ENCODE measurements at places on chromosomes 4 and X.

GRCh38 chr4:7803992-7804755 is 135.5 kb downstream of the AFAP1 start:
- DNase-seq, result peak; percentile 85

- DNase-seq, result no peak
These were observed 4.7 kb upstream of the GPR143 start for GRCh38 chrX:9770319-9770718.

- DNase-seq, result no peak
These were observed 53.2 kb downstream of the TSPAN5 start for GRCh38 chr4:98605216-98605615.

DNA sequence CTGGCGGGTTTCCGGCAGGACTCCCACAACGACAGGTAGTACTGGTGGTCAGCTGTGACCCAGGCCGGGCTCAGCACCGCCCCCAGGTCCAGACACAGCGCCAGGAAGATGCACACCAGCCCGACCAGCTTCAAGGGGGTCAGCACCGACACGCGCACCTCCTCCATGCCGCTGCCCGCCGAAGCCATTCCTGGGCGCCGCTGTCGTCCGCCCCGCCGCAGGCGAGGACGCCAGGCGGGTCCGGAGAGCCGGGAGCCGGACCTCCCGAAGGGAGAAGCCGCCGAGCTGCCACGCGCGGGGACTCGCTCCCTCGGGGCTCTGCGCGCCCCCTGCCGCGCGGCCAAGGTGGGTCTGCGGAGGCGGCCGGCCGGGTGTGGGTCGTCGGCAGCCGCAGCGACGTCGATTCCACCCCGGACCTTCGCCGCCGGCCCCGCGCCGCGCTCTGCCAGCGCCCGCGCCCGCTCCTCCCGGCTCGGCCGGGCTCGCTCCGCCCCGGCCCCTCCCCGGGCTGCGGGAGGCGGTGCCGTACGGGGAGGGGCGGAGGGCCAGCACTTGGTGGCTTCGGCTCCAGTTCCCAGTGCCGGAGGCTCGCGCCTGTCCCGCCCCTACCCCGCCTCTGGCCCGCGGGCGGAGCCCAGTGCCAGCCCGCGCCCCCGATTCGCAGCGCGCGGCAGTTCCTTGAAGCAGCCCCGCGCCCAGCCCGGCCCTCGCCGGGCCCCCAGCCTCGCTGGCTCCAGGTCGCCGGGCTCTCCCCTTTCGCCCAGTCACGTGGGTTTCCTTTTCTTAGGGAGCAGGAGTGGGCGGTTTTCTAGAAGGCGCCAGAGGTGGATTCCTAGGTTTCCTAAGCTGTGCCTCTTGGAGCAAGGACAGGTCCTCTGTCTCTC is at the start of gene TMEM47:
Gene TMEM47, minus strand, starts transcription at position 444 of the 884 bp plus-strand sequence. Its CDS starts 256 bp downstream, at position 188.
- DNase-seq, result peak; percentile 82

- DNase-seq, result no peak
These were observed 207.3 kb upstream of the CXorf51B start for GRCh38 chrX:146602246-146602645.

- DNase-seq, result no peak
These were observed 173.7 kb downstream of the PABPC4L start for GRCh38 chr4:134027931-134028330.

DNA sequence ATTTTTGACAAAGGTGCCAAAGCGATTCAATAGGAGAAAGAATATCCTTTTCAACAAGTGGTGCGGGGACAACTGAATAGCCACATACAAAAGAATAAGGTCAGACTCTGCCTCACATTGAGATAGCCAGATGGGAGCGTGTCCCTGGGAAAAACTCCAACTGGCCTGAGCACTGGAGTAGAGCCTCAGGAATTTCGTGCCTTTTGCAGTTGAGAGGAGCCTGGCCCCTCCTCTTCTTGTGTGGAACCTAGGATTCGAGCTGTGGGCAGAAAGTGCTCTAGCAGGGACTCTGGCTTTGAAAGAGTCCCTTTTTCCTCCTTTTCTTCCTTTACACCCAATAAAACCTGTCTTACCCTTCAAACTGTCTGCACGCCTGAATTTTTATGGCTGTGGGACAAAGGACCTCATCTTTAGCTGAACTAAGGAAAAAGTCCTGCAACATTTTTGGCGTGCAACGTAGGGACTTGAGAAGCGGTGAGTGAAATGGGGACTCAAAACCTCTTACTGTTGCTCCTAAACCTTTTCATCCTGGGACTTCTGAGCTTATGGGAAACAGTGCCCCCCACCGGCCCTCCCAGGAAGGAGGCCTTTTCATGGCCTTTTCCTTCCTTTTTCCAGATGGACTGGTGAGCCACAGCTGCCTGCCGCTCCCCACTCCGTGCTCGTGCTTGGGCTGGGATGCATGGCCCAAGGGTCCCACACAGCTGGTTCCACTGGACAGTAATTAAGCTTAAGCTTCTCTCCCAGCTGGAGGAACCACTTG is 68.6 kb downstream of the BMP15 start:
- DNase-seq, result no peak

GRCh38 chrX:40808203-40808602 is 72.9 kb upstream of the MED14 start:
- no peak for DNase-seq

DNA sequence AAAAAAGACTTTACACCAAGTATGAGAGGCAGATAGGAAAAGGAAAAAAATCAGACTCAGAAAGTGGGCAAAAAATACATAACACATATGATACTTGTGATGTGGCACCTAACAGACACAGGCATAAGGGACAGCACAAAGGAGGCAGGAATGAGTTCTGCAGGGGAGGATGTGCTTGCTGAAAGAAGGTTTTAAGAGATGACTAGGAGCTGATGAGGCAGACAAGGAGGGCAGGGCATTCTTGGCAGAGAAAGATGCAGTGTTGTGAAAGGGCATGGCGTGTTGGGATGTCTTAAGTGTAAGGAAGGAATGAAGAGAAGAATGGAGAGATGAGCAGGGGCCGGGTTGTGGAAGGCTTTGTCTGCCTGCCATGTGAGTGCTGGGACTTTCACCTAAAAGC is 49.7 kb upstream of the TMEM154 start:
- no peak for DNase-seq

DNA sequence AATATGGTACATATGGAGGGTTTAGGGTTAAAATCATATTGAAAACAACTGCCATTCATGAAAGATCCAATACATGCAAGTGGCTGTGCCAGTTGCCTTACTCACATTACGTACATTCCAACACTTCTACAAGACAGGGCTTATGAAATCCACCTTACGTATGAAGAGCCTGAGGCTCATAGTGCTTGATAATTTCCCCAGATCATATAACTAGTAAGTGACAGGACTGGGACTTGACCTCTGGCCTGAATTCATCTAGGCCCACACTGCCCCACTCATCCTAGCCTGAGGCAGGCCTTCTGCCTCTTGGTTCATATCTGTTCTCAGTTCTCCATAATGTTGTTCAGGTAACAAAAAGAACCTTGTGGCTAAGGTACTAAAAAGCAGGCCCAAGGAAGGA is 226.3 kb downstream of the FGF13 start:
- DNase-seq, result no peak

- no peak for DNase-seq
These were observed 1.7 kb downstream of the PRAF2 start for GRCh38 chrX:49071877-49072711.

All from progenitor cell of endocrine pancreas (in vitro differentiated cells).